ENCODE measurements at places on chromosomes 2 and 18. TPM values are rescaled to one million over a fixed set of nuclear protein-coding genes. Genes with fewer than 3 reads are reported as not detected.

DNA sequence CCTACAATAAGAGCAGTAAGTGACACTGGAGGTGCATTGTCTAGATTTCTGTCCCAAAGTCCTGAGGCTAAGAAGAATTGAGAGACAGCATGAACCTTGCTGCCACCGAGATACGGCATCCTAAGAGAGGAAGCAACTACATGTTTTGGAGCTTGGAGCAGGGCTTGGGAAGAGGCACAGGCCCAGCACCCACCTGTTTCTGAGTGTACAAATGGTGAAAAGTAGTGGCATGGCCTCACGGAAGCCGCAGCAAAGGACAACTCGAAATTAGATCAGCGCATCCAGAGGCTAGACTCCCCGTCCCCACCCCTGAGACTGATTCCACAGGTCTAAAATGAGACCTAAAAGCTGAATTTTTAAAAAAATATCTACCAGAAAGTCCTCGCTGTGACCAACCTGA lies 127.5 kb downstream of the PTGR3 start:
- DNase-seq, result no peak

DNA sequence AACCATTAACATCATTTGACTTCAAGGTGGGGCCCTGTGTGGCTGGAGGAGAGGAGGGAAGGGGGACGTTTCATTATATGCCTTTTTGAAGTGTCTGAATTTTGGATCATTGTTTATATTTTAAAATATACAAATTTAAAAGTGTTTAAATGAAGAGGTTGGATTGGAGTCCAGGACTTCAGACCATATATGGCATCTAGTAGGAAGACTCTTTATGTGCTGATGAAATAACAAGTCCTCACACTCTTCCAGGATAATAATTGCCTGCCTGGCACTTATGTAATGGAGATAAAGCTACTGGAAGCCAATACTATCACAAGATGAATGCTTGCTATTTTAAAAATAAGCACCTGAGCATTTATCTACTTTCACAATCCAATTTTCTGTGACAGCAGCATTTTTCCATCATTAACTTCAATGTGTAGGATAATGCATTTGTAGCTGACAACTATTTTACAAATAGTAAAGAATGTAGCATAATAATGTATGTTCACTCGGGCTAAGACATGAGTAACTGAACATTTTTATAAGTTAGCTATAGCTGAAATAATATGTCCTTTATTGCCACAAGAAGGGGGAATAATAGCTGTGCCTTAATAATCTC lies 188.4 kb downstream of the MTCL1 start:
- no peak for DNase-seq

DNA sequence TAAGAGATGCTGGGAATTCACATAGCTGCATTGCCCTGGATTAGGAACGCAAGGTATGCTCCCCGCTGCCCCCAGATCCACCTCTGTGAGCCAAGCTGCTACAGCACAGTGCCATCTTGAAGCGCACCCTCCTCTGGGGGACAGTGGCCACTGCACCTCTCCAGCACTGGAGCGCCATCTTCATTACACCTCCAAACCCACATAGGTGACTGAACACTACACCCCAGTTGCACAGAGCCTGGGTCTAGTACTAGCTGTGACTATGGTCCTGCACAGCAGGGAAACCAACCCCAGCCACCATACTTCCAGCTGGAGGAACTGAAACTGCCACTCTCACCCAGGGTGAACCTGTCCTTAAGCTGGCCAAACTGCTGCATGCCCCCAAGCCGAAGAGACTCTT lies 84.6 kb downstream of the TMEM237 start:
- no peak for DNase-seq

GRCh38 chr18:37564711-37565100 lies 892 bp downstream of the CELF4 start:
- DNase-seq, result peak; percentile 84

DNA sequence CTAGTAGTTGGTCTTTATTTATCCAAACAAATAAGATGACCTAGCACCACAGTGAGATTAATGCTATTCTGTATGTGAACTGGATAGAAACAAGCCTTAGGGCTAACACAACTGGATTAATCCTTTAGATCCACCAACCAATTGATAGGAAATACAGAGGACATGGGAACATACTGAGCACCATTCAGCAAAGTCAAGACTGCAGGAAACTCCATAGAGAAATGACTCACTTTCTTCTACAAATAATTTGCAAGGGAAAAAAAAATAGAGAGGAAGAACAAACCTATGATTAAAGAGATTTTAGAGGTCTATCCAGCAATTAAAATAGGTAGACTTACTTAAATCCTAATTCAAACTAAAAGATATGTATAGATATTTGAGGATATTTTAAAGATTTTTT lies 23.9 kb downstream of the WDFY1 start:
- no peak for DNase-seq

GRCh38 chr18:64037812-64038414 lies 68.0 kb downstream of the SERPINB8 start:
- DNase-seq, result peak; percentile 14

DNA sequence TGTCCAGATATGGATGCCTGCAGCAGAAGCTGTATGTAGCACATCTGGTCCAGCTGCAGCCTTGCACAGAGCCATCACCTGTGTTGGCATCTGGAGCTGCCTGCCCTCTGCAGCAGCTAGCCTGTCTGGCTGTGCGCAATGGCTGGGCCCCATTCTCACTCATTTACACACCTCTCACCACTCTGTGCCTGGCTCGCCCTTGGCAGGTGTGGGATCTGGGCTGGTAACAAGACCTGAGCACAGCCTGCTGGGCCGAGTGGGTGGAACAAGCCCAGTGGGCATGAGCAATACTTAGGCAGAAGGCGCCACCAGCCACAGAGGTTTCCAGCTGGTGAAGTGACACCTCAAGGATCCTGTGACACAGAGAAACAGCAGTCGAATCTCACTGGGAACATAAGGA lies 714.1 kb downstream of the NUP35 start:
- DNase-seq, result peak; percentile 57

DNA sequence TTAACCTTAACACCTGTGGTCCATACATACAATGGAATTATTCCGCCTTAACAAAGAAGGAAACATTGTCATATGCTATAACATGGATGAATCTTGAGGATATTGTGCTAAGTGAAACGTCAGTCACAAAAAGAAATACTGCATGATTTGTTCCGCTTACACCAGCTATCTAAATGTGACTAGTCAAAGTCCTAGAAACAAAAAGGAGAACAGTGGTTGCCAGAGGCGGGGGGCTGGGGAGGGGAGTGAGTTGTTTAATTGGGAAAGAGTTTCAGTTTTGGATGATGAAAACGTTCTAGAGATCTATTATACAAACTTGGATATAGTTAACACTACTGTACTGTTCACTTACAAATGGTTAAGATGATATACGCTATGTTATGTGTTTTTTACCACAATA lies 72.0 kb downstream of the SPRED2 start:
- no peak for DNase-seq

DNA sequence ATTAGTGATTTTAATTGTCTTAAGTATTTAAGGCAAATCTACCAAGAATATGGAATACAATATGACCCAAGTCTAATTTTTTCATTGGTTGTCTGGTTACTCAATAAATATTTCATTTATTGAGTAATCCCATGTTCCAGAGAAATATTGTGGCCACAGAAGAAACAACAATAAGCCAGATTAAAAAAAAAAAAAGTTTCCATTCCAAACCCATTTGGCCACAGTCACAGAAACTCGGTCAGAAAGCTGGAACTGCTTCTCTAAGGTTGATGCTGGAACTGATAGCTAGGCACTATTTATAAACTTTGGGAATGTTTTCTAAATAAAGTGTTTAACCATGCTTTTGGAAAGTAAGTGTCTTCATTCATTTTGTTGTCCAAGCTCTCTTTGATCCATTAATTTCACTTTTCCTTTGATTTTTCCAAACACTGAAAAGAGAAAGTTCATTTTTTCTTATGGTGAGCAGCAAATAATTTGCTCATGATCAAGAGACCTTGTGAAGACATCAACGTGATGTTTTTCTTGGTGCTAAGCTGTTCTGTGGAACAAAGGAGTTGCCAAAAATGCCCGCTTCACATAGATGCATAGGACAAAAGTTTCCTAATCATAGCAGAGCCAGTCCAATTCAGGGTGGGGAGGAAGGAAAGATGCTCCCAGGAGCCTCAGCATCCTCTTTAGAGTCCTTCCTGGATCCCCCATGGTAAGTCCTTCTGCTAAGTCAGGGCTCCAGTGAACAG lies 72.1 kb upstream of the CCBE1 start:
- DNase-seq, result no peak

GRCh38 chr2:3876221-3876620 lies 172.8 kb downstream of the DCDC2C start:
- DNase-seq, result no peak

DNA sequence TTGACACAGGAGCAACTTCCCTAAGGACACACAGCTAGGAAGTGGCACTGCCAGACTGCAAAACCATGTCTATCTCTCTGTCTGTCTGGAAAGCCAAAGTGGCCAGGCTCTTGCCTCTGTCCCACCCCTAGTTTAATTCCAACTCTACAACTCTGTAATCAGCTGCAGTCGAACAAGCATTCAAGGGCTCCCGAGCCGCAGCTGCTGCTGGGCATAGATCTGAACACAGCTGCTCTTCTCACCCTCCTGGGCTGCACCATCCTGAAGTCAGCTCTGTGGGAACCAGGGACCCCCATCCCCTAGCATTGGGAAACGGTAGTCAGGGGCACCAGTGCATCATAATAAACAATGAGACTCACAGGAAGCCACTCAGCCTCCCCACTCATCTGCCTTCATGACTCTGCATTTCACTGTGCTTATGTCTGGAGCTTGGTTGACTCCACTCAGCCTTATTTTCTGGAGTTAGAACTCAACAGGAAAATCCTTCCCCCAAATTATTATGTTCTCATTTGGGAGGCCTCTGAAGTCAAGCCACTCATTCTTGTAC lies 44.4 kb upstream of the TMEM163 start:
- DNase-seq, result no peak

GRCh38 chr18:48351216-48352050 lies 57.8 kb downstream of the ZBTB7C start:
- no peak for DNase-seq

- no peak for DNase-seq
Observed at GRCh38 chr2:74779587-74780135, 54.3 kb upstream of the HK2 start.

DNA sequence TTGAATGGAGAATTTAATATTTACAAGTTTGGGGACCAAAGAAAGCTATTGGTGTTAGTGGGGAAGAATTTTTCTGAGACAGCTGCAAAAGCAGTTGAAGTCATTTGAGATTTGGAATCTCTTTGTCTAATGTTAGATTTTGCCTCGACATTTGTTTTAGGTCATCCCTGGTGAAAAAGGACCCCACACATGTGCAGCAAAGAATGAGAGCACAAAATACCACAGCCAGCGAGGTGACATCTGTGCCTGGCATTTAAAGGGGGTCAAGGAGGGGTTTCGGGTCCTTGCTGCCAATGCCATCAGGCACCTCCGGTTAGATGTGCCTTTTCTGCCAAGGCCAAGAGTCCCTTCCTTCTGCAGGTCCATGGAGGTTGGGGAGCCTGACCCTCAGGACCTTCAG lies 173.3 kb downstream of the TRIB2 start:
- no peak for DNase-seq

DNA sequence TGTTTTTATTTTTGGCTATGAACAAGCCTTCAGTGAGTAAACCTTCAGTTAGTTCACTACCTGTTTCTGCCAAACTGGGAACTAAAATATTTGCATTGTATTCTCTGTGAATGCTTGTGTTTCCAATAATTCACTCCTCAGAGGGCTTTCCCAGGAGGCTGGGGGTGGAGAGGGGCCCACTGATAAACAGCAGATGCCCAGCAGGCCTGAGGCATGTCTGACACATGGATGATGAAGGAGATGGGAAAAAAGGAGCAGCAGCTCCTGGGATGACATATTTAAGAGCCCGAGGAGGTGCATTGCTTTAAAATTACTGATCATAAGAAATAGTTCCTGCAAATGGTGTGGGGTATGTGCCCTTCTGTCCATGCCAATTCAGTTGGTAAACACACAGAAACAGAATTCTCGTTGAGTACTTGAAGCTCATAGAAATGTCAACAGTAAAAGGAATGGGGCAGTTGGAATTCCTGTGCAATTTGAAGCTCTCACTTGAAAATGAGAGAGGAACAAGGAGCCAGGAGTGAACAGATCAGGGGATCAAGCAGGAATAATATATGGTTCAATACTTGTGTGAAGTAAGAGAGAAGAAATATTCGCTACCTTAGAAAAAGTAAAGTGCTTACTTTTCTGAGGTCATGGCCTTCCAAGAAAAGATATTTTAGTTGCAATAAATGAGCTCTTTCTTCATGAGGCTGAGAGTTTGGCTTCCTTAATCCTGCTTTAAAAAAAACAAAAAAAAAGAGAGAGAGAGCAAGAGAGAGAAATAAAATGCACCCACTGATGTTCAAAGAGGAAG lies 22.0 kb upstream of the HNMT start:
- DNase-seq, result no peak

GRCh38 chr2:220811115-220811514 lies 761.0 kb downstream of the EPHA4 start:
- no peak for DNase-seq

- DNase-seq, result no peak
Observed at GRCh38 chr18:55300936-55301531, 287.0 kb downstream of the TCF4 start.

DNA sequence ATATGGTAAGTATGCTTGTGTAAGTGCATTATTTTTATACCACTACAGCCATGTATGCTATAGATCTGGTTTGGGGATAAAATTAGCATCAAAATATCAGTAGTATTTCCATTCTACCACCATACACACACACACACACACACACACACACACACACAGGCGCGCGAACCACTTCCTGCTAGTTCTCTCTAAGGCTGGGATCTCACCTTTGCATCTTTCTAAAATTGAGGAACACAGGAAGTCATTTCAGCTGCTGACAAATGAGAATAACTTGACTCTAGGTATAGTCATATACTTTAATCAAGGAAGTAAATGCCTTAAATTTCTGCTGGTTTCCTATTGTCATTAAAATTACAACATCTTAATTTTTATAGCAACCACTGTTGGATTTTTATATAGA lies 72.5 kb downstream of the RBM43 start:
- no peak for DNase-seq

GRCh38 chr2:38648107-38648761 lies 17.7 kb upstream of the GALM start:
- no peak for DNase-seq

GRCh38 chr18:59063300-59063906 lies 76.3 kb upstream of the SEC11C start:
- no peak for DNase-seq

DNA sequence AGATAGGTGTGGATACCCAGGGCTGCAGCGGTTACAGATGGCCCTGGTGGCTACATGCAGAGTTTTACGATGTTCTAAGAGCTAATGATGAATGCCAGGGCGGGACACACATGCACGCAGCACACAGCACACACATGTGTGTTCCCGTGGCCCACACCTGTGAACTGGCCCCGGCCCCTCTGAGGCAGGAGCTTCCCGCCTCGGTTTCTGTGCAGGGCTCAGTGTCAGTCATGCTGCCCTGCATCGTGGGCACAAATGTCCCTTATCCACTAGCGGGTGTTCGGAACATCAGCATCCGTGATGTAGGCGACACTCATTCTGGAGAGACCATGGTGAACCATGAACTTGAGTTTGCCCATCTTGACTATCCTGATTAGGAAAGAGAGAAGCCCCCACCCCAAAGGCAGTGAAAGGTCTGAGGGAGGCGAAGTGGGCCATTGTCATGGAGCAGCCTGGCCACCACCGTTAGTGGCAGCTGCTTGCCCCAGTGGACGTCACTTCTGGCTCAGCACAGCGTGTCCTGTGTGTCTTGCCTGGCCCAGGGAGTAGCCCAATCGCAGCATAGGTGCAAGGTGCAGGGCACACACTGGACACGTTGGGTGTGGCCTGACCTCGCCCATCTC lies 43.8 kb downstream of the DCDC2C start:
- no peak for DNase-seq

Gene REEP1
- 15.4 TPM for polyA plus RNA-seq

Gene SULT1C3
- not detected for polyA plus RNA-seq

Gene ICA1L
- polyA plus RNA-seq, result 22.4 TPM

Gene RNU2-63P
- polyA plus RNA-seq, result 1.7 TPM

Gene EMILIN1
- polyA plus RNA-seq, result 191 TPM

Data from left lung (tissue), 14 donors.